IPS DF 19.7 (cell line): ENCODE measurements at places on chromosomes 12 and 14.

DNA sequence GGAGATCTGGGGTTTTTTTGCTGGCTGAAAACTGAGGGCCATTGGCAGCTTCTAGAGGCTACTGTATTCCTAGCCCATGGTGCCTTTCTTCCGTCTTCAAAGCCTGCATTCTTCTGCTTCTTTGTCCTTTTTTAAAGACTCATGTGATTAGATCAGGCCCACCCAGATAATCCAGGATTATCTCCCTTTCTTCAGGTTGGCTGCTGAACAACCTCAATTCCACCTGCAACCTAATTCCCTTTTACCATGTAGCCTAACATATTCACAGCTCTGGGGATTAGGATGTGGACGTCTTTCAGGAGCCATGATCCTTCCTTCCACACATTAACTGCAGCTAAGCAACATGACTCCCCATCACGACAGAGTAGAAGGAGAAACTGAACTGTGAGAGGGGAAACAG lies 985.5 kb downstream of the DIO2 start:
- no peak for DNase-seq

DNA sequence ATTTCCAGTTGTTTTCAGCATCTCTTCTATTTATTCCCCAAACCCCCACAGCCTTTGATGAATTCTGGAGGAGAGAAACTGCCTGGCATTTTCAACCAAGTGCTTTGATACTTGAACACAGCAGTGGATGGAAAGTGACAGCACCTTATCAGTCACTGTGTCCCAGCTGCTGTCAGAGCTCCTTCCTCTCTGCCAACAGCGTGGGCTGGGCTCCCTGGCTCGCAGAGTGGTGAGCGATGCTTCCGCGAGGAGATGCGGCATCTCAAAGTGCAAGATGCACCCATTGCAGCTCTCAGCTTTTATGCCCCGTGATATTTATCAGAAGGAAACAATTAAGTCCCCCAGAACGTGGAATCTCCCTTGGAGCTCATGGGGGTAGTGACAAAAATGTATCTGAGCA lies 72.6 kb upstream of the TCL1A start:
- DNase-seq, result no peak

- DNase-seq, result no peak
These were observed 64.8 kb downstream of the WSCD2 start for GRCh38 chr12:108193917-108194316.

GRCh38 chr14:61385002-61385685 lies 63.8 kb downstream of the PRKCH start:
- DNase-seq, result no peak

- DNase-seq, result no peak
These were observed 86.5 kb downstream of the DAAM1 start for GRCh38 chr14:59274991-59275391.

- no peak for DNase-seq
These were observed 10.3 kb upstream of the KRT2 start for GRCh38 chr12:52662093-52662917.

- DNase-seq, result no peak
These were observed 136.1 kb downstream of the ANO2 start for GRCh38 chr12:5808981-5809380.

DNA sequence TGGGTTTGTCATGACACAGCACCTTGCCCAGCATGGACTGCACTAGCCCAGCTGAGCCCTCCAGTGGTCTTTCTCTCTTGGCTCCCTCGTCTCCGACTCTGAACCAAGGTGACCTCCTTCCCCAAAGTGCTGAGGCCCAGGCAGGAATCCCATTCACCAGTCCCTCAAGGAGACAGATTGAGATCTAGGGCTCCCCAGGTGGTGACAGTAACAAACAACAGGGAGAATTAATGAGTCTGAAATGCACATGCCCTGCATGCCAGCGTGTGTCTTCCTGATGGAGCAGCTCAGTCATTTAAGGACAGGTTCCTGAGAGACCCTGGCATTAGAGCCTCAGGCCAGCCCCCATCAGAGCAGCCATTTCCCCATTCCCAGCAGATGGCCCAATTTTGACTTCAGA lies 51.4 kb upstream of the OAS1 start:
- DNase-seq, result no peak

GRCh38 chr12:47710278-47710677 lies 4.4 kb upstream of the RPAP3 start:
- DNase-seq, result no peak

GRCh38 chr12:41186026-41186425 lies 2.1 kb upstream of the PDZRN4 start:
- DNase-seq, result no peak

DNA sequence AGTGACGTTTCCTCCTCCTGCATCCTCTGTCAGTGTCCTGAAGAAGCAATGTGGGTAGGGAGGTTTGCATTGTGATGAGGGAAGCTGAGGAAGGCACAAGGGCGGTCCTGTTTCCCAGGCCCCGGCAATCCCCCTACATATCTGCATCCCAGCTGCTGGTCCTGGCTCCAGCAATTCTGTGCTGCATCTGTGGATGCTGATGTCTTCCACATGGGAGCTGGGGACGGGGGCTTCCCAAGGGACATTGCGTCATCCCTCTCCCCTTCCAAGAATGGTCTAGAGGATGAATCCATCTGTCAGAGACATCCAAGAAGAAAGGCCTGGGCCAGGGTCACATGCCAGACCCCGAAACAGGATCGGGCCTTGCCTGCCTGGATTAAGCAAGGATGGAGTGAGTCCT lies 52.1 kb downstream of the TSPAN11 start:
- DNase-seq, result no peak

DNA sequence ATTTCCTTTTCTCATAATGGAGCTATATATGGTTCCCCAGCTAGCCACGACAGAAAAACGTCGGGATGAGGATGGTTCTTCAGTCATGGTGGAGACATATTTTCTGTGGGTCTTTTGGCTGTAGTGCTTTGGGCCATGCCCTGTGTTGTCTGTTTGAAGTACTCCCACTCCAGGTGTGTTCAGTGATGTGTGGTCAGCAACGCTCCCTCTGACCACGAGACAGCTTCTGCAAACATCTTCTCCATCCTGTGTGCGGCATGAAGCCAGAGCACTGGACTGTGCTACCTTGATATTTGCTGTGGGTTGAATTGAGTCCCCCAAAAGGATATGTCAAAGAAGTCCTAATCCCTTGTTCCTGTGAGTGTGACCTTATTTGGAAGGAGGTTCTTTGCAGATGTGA lies 931.2 kb downstream of the NRXN3 start:
- no peak for DNase-seq

GRCh38 chr12:127383281-127383680 lies 883.7 kb upstream of the TMEM132C start:
- DNase-seq, result no peak

- no peak for DNase-seq
These were observed 400.5 kb downstream of the ADAMTS20 start for GRCh38 chr12:43151441-43151981.

GRCh38 chr14:103284574-103285467 lies 49.2 kb upstream of the EIF5 start:
- no peak for DNase-seq

DNA sequence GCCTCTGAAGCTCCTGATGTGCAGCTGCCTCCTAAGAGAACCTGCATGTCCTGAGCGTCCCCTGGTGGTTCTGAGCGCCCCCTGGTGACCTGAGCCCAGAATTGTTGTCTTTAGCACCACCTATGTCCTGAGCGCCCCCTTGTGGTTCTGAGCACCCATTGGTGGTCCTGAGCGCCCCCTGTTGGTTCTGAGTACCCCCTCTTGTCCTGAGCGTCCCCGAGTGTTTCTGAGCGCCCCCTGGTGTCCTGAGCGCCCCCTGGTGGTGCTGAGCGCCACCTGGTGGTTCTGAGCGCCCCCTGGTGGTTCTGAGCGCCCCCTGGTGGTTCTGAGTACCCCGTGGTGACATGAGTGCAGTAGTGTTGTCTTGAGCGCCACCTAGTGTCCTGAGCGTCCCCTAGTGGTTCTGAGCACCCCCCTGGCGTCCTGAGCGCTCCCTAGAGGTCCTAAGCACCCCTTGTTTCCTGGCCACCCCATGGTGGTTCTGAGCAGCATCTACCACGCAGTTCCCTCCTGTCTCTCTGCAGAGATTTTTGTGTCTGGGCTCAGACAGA lies 782.5 kb downstream of the TMEM121 start:
- DNase-seq, result peak; percentile 0

- no peak for DNase-seq
These were observed 676 bp downstream of the SERPINA3 start for GRCh38 chr14:94612580-94613554.

- DNase-seq, result no peak
These were observed 22.5 kb downstream of the CABP1 start for GRCh38 chr12:120662879-120663278.

GRCh38 chr12:127656266-127656665 lies 610.7 kb upstream of the TMEM132C start:
- DNase-seq, result no peak

GRCh38 chr14:76701436-76701835 lies 59.8 kb upstream of the VASH1 start:
- DNase-seq, result no peak

DNA sequence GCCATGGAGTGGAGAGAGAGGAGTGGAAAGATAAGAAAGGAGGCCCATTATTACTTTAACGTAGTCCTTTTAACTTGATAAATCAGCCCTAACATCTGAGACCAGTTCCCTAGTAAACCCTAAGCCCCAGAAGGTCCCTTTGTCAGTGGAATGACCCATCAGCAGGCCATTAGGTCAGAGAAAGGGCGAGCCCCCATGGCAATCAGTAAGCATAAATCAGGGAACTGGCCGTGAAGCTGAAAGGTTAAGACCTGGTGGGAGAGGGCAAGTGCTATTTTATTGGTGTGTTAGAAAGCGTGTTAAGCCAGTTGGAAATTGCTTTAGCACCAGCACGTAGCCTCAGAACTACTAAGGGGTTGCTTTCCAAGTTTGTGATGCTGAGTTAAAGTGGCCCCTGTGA lies 708.0 kb downstream of the BCL11B start:
- DNase-seq, result no peak

DNA sequence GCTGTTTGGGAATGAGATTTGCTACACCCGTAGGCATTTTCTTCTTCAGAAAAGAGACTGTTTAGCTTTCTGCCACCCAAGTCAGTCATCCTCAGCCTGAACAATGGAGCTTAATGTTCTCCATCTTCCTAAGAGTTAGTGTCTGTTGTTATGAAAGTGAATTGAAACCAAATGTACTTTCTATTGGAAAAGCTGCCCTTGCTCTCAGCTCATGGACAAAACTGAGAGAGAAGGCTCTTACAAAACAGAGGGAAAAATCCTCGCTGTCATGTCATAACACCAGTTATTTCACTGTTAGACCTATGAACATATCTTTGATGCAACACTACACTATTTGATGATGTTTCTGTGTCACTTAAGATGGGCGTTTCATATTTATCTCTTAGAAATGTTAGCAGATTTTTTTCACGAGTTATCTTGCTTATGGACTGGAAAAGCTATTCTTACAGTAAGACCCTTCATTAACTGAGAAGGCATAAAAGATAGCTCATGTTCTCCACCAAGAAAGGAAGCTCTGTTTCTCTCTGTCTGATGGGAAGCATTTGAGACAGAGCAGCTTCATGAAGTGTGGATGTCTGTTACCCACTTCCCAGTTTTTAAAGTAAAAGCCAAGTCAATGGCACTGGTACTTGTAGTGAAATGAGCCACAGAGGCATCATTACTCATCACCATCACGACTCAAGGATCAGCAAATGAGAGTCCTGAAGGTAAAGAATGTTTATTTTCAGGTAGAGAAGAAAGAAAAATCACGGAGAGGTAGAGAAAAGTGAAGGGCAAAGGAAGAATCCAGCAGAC lies 483.9 kb downstream of the ZFP36L1 start:
- DNase-seq, result no peak

DNA sequence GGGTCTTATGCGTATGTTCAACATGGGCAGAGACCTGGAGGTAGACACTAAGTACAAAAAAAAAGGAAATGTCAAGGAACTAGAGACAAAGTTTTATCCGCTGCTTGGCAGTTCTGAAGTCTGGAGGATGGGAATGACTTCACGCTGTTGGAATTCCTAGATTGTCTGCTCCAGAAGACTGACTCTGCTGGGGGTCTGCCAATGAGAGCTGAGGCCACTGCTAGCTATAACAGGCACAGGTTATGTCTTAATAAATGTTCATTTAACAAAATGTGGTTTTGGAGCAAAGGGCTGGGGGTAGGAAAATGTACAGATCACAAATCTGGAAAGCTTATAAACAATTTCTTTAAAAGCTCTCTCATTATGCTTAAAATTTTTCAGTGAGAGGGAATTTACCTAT lies 5.9 kb downstream of the RNASE8 start:
- DNase-seq, result no peak

- no peak for DNase-seq
These were observed 346.8 kb downstream of the ETNK1 start for GRCh38 chr12:22971701-22972191.

DNA sequence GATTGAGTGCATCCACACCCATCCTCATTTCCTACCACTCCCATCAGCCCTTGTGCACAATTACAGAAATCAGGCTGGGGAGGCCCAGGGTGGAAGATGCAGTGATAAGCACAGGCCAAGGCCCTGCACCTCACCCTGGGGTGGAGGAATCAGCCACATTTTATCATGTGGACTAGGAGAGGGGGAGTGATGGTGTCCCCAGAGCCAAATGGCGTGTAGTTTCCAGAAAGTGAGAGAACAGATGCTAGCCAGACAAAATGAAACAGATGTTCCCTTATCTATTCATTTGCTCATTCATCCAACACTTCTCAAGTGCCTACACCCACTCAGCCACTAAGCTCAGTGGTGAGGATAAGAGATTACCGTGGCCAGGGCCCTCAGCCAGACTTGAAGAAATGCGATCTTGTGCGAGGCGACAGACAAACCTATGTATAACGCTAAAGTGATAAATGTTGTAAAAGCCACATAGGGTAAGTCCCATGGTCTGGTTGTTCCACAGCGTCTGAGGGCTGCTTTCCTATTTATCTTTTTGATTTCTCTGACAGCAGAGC lies 93.6 kb downstream of the STAB2 start:
- no peak for DNase-seq

GRCh38 chr12:100706033-100706432 lies 88.5 kb upstream of the ANO4 start:
- no peak for DNase-seq

DNA sequence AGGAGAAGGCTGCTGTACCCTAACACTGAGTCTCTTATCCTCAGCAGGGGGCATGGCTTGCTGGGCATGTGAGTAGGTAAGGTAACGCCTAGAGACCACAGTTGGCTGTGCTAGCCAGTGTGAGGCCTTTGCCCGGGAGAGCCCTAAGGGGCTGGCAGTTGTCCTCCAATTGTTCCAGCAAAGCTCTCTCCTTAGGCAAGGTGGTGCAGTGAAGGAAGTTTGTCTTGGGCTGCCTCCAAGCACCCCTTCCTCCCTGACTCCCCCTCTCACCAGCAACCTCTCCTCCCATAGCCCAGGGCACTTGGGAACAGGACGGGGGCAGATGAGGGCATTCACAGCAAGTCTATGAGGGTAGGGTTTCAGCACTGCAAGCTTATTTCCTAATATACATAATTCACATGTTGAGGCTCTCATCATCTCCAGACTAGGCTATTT lies 23.0 kb downstream of the LACRT start:
- DNase-seq, result no peak

GRCh38 chr14:59939828-59940227 lies 19.9 kb downstream of the LRRC9 start:
- no peak for DNase-seq
